ENCODE measurements at places on chromosomes 16 and 17.

DNA sequence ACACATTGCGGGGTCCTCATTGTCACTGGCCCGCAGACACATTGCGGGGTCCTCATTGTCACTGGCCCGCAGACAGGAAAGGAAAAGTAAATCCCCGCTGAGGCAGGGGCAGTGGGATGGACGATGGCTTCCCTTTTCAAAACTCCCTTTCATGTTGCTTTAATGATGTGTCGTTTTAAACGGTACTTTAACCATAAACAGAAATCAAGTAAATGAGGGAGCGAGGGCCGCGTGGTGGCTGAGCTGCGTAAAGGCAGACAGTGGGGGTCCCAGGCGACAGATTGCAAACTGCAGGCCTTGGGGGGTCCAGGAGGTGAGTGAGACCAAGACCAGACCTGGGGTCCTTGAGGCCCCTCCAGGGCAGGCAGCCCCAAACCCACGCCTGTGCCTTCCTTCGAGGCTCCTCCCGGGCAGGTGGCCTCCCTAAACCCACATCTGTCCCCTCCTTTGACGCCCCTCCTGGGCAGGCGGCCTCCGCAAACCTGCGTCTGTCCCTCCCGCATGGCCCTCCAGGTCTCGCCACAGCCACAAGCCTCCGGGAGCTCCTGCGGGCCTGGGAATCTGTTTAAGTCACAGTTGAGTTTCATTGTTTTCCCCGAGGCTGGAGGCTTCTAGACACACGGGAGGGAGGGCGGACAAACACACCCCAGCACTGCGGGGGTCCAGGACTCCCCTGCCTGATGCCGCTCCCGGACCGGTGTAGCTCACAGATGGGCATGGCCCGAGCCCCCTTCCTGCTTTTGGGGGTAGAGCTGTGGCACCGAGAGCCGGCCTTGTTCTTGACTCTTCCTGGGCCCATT lies 7.3 kb downstream of the PIEZO1 start:
- no peak for DNase-seq

- DNase-seq, result no peak
Observed at GRCh38 chr16:756428-756827, 4.1 kb upstream of the MSLN start.

- DNase-seq, result no peak
Observed at GRCh38 chr17:77708049-77708448, 250.5 kb upstream of the TNRC6C start.

GRCh38 chr16:29662000-29662728 lies 883 bp upstream of the SPN start:
- DNase-seq, result no peak
